ENCODE measurements at places on chromosomes 16 and 17. TPM values are rescaled to one million over a fixed set of nuclear protein-coding genes. Genes with fewer than 3 reads are reported as not detected.

DNA sequence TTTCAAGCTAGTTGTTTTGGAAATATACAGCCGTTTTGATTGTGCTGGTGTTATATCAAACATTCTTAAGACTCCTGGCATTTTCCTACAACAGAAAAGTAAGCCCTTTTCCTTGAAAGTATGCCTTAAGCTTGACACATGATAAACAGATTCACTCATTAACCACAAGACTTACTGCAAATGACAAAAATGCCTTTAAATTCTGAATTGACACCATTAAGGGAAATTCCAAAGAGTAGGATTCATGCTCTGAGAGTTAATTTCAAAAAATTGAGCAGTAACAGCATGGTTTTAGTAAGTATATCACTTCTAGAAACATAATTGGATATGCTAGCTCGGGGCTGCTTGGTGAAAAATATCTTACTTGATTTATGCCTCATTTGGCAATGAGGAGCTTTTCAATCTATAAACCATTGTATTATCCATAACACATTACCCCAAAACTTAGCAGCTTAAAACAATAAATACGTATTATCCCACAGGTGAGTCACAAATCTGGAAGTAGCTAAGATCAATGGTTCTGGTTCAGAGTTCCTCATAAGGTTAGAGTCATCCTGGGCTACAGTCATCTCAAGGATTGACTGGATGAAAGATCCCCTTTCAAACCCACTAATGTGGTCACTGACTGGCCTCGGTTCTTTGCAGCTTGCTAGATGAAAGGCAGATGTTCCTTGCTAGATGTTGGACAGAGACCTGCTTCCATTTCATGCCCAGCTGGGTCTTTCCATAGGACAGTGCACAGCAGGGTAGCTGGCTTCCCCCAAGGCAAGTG, 8.2 kb upstream of the PHAF1 start:
- H3K27ac ChIP-seq, result no peak overlapping the region
- H3K4me3 ChIP-seq, result no peak overlapping the region
- no peak for DNase-seq
- H3K4me1 ChIP-seq, result no peaks in the 10 kb centered on the region
- H3K27me3 ChIP-seq, result no peaks in the 10 kb centered on the region

DNA sequence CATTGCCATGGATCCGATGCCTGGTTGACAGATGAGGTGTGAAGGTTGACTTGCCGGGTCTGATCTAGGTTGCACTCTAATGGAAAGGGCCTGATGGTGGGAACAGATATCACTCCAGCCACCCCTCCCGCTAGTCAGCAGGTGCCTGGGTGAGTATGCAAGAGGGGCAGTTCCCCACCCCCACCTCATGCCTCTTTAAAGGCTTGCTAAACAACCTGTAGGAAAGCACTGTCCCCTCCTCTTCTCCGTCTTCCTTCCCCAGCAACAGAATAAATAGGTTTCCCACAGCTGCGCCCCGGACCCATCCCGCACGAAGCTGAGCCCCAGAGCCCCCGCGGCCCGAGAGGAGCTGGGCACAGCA, 746 bp upstream of the TMEM132E start:
- peaks cover 11% of the 10 kb centered on the region for H3K4me1 ChIP-seq
- H3K36me3 ChIP-seq, result no peaks in the 10 kb centered on the region
- peak overlapping the region; percentile 78 for H3K4me3 ChIP-seq
- no peak for DNase-seq

The TNFRSF13B gene
- total RNA-seq, result not detected

GRCh38 chr17:45906237-45906636, 11.9 kb downstream of the MAPT start:
- peaks cover 39% of the 10 kb centered on the region for H3K27me3 ChIP-seq
- H3K36me3 ChIP-seq, result no peaks in the 10 kb centered on the region
- DNase-seq, result no peak

DNA sequence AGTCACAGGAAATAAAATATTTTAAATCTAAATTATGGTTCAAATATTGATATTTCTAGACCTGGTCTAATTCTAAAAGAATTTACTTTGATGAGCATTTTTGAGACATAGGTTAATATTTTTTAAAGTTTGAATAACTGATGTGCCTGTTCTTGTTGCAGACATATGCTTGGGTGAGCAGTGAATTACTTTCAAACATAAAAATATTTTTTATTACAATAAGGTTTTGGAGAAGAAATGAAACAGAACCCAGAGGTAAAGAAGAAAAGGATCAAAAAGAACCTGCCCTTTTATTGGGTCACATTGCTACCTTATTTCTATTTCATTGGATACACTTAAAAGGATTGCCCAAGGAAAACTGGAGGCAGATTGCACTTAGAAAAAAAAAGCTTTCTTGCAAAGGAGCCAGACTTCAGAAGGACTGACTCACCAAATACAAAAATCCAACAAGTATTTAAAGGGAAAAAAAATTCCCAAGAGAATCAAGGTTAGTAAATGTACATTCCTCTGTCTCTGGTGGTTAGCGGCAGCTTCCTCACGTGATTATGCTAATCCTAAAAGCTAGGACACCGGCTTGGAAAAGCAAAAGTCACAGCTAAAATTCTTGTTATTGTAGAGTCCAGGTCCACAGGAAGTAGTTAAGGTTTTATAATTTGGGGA, 18.5 kb downstream of the ENPP7 start:
- peaks cover 35% of the 10 kb centered on the region for H3K27me3 ChIP-seq
- H3K36me3 ChIP-seq, result no peaks in the 10 kb centered on the region
- no peak overlapping the region for H3K4me3 ChIP-seq
- no peak for DNase-seq

DNA sequence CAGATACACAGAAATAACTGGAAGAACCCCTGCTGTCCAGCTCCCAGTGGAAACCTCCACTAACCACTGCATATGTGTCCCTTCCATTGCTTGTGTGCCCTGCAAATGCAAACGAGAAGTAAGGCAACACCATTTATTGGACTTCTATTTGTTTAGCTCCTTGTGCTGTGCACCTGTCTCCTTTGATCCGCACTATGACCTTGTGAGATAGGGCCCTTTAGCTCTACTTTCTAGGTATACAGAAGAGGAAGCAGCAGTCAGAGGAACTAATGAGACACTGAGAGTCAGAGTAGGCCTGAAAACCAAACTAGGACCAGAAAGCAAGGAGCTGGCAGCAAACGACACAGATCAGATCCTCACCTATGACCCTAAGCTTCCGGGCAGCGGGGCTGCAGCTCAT, 22.4 kb downstream of the SOX9 start:
- no peak overlapping the region for H3K4me3 ChIP-seq
- peaks cover 8% of the 10 kb centered on the region for H3K4me1 ChIP-seq
- no peaks in the 10 kb centered on the region for H3K36me3 ChIP-seq

DNA sequence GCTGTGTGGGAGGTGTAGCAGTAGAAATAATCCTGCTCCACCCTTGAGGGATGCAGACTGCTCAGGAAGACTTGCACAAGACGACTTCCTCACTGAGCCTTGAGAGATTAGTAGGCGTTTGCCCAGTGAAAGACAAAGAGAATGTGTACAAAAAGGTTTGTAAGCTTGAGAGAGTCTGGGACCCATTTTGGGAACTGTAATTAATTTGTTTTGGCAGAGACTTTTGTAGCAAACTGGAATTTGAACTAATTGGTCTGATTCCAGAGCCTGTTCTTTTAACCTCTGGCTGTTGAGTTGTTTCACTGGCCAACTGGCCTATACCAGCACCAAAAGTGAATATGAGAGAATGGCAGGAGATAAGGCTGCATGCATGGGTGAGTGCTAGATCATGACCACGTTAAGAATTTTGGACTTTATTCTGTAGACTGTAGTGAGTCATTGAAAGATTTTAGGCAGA, 75.5 kb downstream of the AATF start:
- H3K27me3 ChIP-seq, result no peaks in the 10 kb centered on the region
- peaks cover 4% of the 10 kb centered on the region for H3K36me3 ChIP-seq
- H3K27ac ChIP-seq, result no peak overlapping the region
- peaks cover 6% of the 10 kb centered on the region for H3K4me1 ChIP-seq
- no peak for DNase-seq
- no peak overlapping the region for H3K4me3 ChIP-seq

All from progenitor cell of endocrine pancreas (in vitro differentiated cells).